ENCODE measurements at places on chromosomes 2 and 18.

DNA sequence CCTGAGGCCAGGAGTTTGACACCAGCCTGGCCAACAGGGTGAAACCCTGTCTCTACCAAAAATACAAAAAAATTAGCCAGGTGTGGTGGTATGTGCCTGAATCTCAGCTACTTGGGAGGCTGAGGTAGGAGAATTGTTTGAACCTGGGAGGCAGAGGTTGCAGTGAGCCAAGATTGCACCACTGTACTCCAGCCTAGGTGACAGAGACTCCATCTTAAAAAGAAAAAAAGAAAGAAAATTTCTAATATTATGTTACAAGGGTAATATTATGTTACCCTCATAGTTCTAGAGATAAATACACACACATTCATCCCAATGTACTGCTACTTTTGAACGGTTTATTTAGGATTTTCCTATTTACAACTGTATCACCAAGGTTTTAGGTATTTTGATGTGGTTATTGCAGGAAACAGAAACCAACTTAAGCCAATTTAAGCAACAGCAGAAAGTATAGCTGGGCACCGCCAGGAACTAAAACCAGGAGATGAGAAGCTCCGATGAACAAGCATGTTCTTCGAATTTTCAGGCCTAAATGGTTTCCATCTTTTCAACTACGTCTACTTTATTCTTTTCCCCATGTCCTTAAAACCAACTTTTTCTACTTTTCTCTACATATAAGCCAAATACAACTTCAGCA lies 11.8 kb upstream of the ROCK1 start:
- DNase-seq, result no peak

DNA sequence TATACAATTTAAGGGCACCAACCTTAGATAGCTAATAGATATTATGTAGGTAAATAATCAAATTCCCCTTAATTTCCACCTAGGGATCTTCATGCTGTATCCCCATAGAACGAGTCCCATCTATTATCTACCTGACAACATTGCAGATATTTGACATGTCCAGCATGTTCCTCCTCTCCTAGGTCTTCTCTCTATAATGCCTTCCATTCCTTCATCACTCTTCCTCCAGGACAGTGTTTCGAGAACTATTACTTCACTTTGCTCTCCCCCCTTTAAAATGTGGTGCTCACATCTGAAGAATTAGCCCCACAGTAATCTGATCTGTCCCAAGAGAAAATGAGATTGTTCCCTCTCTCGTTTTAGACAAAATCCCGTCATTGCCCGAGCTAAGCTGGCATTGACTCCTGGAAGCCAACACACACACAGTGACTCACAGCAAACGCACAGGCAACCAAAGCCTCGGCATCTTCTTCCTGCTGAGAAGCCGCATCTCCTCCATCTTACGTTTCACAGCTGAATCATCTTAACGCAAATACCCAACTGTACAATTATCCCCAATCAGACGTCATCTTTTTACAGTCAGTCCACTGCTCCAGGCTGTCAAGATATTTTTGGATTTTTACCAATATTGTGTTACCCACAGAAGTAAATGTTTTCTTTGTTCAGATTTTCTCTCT lies 162.9 kb upstream of the AGAP1 start:
- DNase-seq, result no peak

DNA sequence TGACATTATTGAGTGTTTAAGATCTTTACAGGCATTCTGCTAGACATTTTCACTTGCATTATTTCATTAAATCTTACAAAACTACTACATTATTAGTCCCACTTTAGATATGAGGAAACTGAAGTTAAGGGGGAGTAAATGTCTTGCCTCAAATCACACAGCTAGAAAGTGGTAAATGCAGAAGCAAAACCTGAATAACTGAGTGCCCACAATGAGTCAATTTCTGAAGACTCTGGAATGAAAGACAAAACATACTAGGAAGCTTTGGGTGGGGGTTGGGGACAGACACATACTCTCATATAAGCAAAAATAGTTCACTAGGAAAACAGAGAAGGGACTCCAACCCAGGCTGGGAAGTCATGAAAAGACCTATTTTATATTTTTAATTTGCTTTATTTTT lies 214.4 kb upstream of the LRATD1 start:
- no peak for DNase-seq

- peak; percentile 3 for DNase-seq
Observed at GRCh38 chr18:45384137-45384961, 230.9 kb upstream of the SLC14A2 start.

- no peak for DNase-seq
Observed at GRCh38 chr2:99735753-99736152, 245.9 kb upstream of the REV1 start.

GRCh38 chr2:37287966-37288365 lies 36.7 kb downstream of the PRKD3 start:
- no peak for DNase-seq

DNA sequence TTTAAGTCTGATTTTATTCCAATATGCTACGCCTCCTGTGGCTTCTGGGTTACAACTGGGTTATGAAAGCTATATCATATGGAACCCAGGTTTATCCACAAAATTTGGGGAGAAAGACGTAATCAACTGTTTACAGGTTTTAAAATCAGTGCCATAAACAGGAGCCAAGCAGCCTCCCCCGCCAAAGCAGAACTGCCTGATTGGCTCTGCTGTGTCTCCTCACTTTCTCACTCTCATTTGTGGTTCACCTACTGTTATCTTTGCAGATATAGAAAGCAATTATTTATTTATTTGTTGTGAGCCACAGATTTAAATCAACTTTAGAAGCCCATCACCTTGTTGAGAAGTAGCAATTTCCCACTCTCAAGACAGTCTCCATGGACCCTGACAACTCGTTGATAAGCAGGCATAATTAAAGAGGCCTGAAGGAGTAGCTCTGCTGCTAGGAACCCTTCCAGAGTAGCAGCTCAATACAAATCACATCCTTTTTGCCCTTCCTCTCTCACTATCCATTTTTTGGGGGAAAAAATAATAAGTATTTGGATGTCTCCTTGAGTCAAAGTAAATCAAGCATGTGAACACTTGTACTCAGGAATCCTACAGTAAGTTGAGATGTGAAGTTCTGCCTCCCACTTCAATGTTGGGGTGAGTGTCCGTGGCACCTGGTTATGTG lies 191.0 kb upstream of the CCDC150 start:
- no peak for DNase-seq

- DNase-seq, result no peak
Observed at GRCh38 chr2:159201360-159202063, 85.0 kb downstream of the WDSUB1 start.

DNA sequence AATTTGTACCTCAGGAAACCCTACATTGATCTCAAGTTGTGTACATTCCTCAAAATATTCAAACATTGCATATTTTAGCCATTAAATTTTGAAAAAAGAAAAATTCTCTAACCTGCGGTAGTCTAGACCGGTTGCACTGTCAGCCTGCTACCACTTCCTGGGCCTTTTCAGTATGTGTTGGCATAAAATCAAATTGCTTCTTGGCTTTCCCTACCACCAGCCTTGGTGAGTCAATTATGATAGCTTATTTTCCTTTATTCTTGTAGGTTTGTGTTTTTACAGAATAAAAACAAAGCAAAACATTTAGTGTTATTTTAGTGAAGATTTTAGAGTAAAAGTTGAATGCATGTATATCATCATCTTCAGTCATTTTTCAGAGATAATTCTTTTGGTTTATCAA lies 61.2 kb downstream of the FAM171B start:
- no peak for DNase-seq

DNA sequence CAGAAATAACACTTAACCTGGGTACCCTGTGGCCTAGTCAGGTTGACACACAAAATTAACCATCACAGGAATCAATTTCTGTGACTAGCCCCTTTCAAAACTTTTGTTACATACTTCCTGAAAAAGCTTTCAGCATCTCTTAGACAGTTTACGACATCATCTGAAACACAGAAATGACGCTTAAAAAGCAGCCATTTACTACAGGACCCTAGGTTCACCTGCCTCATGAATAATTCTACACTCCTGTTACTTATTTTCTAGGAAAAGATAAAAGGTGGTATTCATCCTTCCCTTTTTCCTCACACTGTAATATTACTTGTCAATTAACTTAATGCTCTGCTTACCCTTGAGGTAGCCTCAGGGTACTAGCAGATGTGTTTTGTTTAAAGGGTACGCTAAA lies 388.4 kb downstream of the IRS1 start:
- no peak for DNase-seq

GRCh38 chr2:75616933-75617332 lies 29.6 kb upstream of the MRPL19 start:
- no peak for DNase-seq

DNA sequence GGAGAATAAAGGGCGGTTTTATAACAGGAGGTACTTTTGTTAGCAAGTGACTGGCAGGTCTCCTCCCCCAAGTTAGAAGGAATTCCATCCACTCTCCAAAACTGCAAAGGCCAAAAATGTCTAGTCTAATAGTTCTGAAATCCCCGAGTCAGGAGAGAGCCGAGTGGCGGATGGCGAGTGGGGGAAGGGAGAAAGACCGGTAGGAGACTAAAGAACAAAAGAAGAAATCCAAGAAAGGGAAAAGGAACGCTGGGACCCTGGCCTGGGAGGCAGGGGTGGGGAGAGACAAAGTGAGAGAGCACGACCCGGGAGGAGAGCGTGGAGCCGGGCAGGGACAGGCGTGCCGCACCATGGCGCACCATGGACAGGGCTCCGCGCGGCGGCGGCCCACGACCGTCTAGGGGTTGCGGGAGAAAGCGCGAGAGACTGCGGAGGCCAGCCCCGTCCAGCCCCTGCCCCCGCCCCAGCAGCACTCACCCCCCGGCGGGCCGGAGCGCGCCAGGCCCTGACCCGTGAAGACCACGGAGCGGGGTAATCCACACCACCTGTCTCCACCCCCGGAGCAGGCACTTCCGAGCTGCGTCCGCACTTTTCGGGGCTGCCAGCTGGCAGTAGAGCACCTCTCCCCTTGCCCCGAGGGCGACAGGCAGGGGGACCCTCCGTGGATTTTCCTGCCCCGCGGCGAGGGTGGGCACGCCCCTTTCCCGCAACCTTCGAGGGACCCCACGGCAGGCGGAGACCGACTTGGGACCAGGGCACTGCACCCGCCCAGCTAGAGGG lies 1.6 kb downstream of the CDH2 start:
- no peak for DNase-seq

DNA sequence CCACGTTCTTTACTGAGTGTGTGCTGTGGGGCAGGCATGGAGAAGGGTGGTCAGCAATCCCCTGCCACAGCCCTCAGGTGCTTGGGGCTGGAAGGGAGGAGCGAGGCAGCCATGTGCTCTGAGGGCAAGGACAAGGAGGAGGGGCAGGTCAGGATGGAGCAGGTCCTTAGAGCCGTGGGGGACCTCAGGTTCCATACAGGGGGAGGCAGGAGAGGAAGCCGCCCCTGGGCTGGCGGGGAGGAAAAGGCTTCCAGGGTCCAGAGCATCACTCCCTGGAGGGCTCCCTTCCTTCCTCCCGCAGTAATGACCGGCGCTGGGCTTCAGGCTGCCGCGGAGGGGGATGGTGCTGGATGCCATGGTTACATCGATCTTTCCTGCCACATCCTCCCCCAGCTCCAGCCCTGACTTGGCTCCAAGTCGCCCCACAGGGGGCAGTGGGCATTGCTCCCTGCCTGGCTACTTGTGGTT lies 6.6 kb downstream of the GAREM2 start:
- DNase-seq, result no peak

DNA sequence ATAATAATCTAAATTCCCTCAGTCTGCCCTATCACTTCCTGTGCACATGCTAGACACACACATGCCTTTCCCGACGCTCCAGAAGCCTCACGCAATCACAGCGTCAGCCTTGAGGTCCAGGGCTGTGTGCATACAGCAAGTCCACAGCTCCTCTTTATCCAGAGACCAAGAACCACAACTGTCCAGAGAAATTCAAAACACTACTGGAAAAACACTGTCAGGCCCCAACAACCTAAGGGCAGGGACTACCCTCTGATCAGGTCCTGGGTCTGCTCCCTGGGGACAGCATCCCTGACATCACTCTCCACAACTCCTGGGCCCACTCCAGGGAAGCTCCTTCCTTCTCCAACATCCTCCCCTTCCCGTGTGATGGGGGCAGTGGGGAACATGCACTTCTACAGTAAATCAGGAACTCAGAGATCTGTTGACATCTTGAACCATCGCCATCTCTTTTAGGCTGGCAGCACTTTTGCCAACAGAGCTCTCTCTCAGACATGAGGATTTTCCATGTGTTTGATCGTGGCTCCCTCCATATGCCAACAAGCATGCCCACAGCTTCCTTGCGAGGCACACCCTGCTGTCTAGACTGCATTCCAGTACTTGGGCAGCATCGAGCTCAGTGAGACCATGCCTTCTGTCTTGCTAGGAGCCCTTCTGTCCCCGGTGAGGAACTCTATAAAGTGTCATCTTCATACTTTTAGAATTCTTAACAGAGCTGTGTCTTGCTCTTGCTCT lies 15.4 kb downstream of the TEX51 start:
- DNase-seq, result no peak

DNA sequence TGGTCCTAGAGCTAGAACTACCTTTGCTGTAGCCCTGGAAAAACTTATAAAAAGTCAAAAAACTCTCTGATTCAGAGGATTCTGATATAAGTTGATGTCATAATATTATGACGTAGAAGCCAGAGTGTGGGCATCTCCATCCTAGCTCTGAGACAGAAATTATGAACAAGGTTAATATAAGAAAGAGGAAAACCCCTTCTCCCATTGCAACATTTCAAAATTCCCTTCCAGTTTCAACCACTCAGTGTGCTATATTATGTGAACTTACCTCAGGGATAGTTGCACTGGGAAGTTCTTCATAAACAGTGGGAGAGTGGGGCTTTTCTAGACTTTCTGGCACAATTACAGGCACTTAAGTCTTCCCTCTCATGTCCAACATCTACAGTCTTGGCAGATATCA lies 171.6 kb downstream of the PIK3C3 start:
- DNase-seq, result no peak

- DNase-seq, result no peak
Observed at GRCh38 chr2:83764447-83765005, 694.6 kb downstream of the SUCLG1 start.

DNA sequence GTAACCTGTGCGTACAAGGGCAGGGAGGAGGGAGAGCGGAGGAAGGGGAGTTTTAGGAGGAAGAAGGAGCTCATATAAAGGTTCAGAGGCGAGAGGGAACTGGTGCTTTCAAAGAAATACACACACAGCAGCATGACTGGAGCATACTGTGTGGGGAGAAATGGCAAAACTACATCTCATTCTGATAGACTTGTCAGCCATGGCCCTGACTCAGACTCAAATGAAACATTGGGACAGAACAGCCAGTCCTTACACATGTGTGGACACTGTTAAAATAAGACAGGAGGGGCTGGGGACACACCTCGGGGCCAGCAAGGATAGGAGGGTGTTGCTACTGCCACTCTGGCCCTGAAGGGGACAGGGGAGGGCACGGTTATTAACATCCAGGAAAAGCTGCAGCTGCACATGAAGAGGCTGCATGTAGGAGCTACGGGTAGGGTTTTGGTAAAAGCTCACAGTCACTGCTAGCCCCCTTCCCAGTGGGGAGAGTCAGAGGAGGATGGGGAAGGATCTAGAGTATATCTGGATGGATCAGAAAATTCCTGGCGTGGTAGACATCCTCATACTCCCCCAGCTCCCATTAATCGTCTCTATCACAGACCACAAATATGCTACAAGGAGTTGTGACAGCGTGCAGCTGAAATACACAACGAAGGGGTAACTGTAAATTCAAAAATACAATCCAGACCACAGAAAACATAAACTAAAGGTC lies 110.5 kb downstream of the GATA6 start:
- no peak for DNase-seq

- DNase-seq, result no peak
Observed at GRCh38 chr2:147049957-147050356, 794.9 kb upstream of the ACVR2A start.

All from stimulated activated CD8-positive, alpha-beta memory T cell treated with anti-CD3 and anti-CD28 coated beads, Interleukin-15, amount 100 ng/mL, for 1 hour (primary cell).